Right ventricle myocardium inferior (tissue), 1 donor: ENCODE measurements at places on chromosomes 16 and 17. TPM values are rescaled to one million over a fixed set of nuclear protein-coding genes. Genes with fewer than 3 reads are reported as not detected.

TIMP2 gene
- total RNA-seq: 138 TPM

KRT31 gene
- total RNA-seq: not detected

HS3ST3B1 gene
- 1.5 TPM for total RNA-seq

DNA sequence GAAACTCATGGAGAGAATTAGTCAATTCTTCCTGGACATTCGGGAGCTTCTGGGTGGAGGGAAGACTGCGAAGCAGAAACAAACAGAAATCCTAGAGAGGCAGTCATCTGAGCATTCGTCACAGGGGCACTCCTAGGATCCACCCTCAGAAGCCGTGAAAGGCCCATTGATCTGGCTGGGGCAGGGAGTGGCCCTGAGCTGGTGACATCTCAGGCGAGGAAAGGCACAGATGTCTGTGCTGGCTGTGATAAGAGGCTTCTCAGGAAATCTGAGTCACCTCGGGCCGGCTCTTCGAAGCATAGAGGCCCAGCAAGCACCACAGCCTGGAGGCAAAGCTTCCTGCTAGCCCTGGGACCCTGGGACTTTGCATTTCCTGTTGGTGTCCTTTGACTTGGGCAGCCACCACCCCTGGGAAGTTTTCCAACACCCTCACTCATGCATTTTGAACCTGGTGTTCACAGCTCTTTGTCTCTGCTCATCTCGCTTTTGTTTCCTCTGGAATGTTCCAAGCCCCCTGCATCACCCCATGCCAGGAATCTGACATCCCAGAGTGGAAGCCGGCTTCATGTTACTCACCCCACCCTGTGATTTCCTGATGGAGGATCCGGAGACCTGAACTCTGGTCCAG lies 23.3 kb upstream of the CDRT4 start:
- DNase-seq: peak; percentile 81

GRCh38 chr16:20317117-20317516 lies 10.2 kb downstream of the GP2 start:
- no peak for DNase-seq

DNA sequence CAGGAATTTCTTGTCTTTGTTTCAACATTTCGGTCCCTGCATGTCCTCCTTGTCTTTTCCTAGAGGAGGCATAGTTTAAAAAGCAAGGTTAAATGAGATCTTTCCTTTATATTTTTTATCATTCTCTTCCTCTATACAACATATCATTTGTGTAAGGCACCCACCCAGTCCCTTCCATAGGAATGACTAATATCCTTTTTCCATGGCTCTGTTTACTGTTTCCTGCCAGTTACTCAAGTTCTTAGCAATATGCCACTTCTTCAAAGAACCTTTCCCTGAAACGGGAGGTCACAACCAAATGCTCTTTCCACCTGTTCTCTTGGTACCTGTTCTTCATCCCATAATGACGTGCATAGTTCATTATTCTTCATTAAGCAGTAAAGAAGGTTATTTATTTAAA lies 1237.1 kb upstream of the GOT2 start:
- no peak for DNase-seq

GRCh38 chr17:43434902-43435319 lies 36.1 kb downstream of the ARL4D start:
- no peak for DNase-seq

- DNase-seq: no peak
These were observed 1.7 kb downstream of the MYOCD start for GRCh38 chr17:12667299-12667958.

GRCh38 chr16:50377001-50377400 lies 8.2 kb upstream of the BRD7 start:
- DNase-seq: no peak

DNA sequence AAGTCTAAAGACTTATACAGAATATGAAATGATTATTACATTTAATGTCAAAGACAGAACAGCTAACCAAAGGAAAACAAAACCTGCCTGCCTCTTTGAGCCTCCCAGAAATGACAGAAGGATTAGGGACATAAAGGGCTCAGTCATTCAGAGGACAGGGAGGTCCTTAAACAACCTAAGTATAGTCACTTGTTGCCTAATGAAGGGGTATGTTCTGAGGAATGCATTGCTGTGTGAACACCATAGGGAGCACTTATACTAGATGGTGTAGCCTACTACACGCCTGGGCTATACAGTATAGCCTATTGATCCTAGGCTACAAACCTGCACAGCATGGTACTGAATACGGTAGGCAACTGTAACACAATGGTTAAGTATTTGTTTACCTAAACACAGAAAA lies 106.4 kb downstream of the PARN start:
- no peak for DNase-seq

DNA sequence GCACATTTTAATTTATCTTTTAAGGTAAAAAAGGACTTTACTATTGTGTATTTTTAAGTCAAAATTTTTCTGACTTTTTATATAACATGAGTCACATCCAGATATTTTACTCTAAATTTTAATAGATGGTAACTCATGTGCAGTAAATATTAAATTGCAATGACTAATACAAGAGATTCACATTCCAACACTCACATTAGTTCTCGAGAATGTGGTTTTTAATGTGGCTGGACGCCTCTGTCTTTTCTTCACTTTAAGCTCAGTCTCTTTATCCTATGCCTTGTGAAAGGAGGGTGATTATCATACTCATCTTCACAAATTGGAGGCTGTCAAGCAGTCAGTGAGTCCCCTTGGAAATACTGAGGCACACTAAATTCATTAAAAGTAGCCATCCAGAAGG lies 315.6 kb downstream of the HS3ST3B1 start:
- no peak for DNase-seq

- DNase-seq: no peak
These were observed 51.2 kb downstream of the WDR45B start for GRCh38 chr17:82596837-82597672.

- DNase-seq: no peak
These were observed 87.8 kb downstream of the SPAG9 start for GRCh38 chr17:51032850-51033249.
